Vagina (tissue), 2 donors: ENCODE measurements at places on chromosomes 4 and X.

GRCh38 chrX:98299785-98300184 is 1416.1 kb downstream of the RPA4 start:
- DNase-seq = no peak

DNA sequence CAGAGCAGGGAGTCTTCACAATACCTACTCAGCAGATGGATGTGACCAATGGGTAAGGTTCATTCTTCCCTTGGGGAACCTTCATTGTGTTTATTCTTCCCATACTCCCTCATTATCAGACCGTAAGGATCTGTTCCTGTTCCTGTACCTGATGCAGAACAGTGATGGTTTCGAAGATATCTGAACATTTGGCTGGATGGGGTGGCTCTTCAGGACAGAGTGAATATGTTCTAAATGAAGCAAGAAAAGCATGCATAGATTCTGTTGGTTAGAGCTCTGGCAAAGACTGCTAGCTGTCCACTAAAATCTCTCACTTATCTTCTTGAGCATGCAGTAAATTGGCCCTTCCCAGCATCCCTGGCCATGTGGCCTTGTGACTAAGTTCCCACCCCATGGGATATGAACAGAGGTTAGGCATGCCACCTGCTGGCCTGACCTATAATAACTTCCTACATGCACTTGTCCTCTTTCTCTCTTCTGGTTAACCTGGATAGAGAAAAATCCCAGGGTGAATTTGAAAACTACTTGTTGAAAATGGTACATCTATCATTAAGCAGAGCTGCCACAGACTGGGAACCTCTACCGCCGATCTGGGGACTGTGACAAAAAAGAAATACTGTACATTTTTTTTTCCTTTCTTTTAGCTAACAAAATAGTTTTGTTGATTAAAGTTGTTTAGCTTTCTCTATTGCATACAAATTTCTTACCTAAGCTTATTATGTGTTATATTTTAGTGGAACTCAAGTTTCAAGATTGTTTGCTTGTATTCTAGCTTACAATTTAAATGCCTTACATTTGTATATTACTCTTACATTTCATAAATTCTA is 60.0 kb upstream of the BANK1 start:
- no peak for DNase-seq

GRCh38 chr4:184715526-184715925 is 18.4 kb downstream of the CENPU start:
- no peak for DNase-seq

DNA sequence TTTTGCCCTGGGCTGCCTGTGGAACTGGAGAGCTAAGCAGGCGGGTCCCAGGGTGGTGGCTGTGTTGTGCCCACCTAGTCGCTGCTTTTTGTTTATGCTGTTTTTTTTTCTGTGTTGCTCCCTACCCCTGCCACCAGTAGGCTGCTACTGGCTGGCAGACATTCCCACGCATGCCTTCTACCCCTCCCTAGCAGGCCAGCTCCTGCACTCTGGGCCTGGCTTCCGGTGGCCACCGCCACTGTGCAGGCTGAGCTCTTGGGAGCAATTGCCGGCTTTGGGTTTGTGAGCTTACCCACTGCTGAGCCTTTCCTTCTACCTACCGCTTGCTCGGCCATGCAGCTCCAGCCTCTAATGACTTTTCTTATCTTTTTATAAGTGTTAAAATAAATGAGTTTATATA is 57.6 kb downstream of the RBM46 start:
- DNase-seq = no peak

GRCh38 chrX:76987381-76987780 is 459.8 kb upstream of the FGF16 start:
- no peak for DNase-seq

DNA sequence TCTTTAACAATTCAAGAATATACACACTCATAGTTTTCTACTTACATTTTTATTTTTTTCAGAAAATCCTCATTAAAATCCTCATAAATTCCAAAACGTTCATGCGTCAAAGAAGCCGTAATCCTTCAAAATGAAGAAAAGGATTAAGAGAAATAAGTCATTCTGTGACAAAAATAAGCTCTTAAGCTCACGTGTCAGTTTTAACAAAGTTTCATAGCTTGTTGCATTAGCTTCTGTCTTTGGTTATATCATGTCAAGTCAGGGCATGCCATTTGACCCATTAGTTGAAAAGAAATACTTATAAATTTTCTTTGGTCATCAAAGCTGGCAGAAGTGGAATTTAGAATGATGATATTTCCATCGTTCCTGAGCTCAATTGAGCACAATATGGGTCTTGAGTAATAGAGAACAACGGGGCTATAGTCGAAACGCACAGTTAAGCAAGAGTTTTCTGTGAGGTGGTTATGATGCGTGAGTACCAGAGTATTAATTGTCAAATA is 185.2 kb upstream of the CTSO start:
- no peak for DNase-seq

DNA sequence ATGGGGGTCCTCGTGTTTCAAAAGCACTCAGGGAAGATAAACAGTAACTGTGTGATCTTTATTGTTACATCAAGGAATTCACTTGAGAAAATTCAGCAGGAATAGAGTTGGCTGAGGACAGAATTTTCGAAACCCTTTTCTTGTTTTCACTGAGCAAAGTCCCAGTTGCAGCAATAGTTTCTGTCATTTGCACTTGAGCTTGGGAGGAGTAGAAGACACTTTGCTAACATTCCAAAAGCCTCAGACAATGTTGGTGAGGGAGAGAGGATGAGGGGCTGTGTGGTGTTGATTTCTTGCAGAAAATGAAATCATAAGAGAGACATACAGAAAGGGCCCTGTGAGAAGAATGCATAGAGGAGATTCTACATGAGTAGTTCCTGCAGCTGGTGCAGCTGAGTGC is 151.9 kb upstream of the DIPK2B start:
- no peak for DNase-seq

DNA sequence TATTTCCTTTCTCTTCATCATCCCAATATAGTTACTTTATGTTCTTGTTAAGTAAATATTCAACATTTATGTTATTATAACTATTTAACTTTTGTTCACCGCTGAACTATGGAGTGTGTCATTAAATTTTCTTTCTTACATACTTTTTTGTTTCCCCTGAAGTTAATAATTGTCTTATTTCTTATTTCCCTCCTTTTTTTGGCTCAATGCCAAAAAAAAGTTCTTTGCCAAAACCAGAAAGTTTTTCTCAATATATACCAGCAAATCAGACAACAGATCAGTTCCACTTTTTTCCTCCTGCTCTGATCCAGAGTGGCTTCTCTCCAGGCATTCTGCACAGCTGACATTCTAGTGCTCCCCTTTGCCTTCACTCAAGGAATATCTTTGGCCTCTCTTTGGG is 187.0 kb upstream of the PPARGC1A start:
- no peak for DNase-seq

- no peak for DNase-seq
Measured at GRCh38 chrX:65926095-65927019, 113.5 kb downstream of the VSIG4 start.
